ENCODE measurements at places on chromosomes 5 and 9. TPM values are rescaled to one million over a fixed set of nuclear protein-coding genes. Genes with fewer than 3 reads are reported as not detected.

PCDHB8 gene
- 4.6 TPM for total RNA-seq

FOXD4L3 gene
- total RNA-seq = not detected

DAPK1 gene
- 129 TPM for total RNA-seq

ADGRD2 gene
- total RNA-seq = 1.6 TPM

ZNF618 gene
- total RNA-seq = 22.0 TPM

SLC6A18 gene
- not detected for total RNA-seq

SLC45A2 gene
- total RNA-seq = not detected

OBP2B gene
- total RNA-seq = not detected

ADRA1B gene
- total RNA-seq = 0.16 TPM

IL5 gene
- not detected for total RNA-seq

TMEM252 gene
- not detected for total RNA-seq

ABO gene
- total RNA-seq = 0.15 TPM

TMC1 gene
- 0.31 TPM for total RNA-seq

COL23A1 gene
- 15.0 TPM for total RNA-seq

PCDHGB3 gene
- total RNA-seq = 3.3 TPM

SFXN1 gene
- total RNA-seq = 96.1 TPM

C5orf58 gene
- total RNA-seq = 3.0 TPM

CCL21 gene
- not detected for total RNA-seq

DBH gene
- total RNA-seq = 0.24 TPM

TEX48 gene
- total RNA-seq = not detected

MLANA gene
- total RNA-seq = not detected

POU5F2 gene
- total RNA-seq = 0.23 TPM

GRM6 gene
- 0.05 TPM for total RNA-seq

FAM153A gene
- 6.0 TPM for total RNA-seq

MRPS27 gene
- total RNA-seq = 91.0 TPM

ADAMTS2 gene
- 9.0 TPM for total RNA-seq
